ENCODE measurements at places on chromosomes 16 and 17.

DNA sequence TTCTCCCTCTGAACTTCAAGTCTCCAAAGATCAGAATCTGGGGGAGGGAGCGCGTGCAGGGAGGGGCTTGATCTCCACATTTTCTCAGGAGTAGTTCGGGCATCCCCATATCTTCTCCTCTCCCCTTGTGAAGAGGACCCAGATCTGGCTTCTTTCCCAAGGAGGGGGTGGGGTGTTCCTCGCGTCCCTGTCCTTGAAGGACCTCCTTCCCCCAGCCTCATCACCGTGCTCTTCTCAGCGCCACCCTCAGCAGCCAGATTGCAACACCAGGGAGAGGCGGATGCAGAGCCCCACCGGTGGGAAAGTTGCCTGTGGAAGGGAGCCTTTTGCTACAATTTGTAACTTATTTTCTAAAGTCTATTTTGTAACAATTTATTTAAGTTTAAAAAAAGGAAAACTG, 5.7 kb downstream of the PRSS53 start:
- DNase-seq = no peak

DNA sequence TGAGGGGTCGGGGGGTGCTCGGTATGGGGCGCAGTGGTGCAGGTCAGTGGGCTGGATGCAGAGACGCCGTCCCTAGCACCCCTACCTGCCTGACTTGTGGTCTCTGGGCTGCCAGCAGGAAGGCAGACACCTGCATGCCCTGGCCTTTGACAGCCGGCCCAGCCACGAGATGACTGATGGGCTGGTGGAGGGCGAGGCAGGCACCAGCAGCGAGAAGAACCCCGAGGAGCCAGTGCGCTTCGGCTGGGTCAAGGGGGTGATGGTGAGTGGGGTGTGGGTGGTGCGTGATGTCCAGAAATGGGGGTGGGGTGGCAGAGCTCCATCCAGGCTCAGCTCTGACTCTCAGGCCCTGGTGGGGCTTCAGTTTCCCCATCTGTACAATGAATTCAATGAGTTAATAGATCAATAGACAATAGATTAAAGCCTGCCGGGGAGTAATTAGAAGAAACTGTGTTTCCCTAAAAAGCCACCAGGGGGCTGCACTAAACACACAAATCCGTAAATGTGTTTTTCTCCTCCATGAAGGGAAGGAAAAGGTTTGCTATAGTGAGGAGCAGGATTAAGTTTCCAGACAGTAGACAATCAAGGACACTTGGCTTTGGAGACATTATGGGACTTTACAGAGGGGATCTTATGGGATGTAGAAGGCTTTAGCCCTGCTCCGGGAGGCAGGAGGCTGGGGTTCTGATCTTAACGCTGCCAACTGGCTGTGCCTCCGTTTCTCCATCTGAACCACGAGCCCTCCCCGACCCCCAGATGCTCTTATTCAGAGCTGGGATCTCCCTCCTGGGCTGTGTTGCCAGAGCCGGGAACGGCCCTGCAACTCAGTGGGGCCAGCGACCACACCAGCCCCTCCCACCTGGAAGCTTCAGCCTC, 2.2 kb downstream of the SLC12A3 start:
- peak; percentile 46 for DNase-seq

DNA sequence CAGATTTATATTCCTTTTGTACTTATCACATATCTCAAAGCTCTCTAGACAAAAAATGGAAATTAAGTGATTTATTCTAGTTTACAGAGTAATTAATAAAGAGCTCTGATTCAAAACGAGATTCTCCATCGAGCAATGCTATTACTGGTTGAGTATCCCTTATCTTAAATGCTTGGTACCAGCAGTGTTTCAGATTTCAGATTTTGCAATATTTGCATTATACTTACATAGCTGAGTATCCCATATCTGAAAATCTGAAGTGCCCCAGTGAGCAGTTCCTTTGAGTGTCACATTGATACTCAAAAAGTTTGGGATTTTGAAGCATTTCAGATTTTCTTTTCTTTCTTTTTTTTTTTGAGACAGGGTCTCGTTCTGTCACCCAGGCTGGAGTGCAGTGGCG, 57.4 kb upstream of the STAC2 start:
- no peak for DNase-seq

DNA sequence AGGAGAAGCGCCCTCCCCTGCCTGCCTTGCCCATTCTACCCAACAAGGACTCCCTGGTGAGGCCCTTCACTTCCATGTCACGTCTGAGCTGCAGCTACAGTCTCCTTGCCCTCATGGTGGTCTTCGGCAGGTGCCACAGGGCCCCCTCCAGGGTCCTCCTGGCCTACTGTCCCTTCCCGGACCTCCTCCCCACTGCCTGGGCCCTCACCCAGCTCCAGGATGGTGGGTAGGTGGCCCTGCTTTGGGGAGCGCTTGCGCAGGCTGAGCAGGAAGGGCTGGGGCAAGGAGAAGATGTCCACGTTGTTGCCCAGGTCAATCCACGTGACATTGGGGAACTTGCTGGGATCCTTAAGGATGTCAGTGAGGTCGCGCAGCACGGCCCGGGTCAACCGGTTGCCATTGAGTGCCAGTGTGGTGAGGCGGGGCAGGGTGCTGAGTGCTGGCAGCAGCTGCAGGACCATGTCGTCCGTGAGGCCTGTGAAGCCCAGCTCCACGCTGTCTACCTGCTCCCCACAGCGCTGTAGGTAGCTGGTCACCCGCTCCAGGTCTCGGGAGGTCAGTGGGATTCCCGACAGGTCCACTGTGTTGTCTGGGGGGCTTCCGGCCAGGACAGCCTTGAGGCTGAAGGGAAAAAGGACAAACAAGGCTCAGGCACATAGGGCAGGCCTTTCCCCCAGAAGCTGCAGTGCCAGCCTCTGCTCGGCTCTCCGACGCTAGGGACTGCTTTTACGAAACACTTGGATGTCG, 28.3 kb downstream of the TRPV2 start:
- no peak for DNase-seq

DNA sequence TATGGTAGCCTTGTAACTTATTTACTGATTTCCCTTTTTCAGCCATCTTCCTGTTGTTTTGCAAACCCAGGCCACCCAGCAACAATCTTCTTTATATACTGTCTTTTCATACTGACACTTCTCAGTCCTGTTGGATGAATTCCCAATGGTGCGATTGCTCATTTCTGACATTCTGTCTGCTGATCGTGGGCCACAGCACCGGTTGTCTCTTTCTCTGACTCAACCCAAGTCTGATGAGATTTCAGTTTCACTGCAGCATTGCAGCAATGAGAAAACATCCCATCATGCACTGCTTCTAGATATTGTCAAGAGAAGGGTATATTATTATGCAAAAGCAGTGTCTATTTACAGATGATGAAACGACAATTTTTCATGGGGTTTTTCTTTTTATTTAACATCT, 349.2 kb upstream of the HSBP1 start:
- DNase-seq = no peak

DNA sequence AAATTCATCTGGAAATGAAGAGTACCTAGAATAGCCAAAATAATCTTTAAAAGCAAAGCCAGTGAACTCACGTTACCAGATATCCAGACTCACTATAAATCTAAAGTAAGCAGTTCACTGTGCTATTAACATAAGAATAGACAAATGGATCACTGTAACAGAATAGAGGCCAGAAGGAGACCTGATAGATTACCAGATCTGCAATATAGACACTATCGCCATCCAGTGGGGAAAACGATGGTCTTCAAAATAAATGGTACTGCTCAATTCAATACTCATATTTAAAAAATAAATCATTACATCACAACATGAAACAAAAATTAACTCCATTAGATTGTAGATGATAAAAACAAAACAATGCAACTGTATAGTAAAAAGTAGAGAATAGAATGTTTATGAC, 158.6 kb upstream of the CDH8 start:
- no peak for DNase-seq

- DNase-seq = peak; percentile 14
Measured at GRCh38 chr16:82138478-82139285, 31.3 kb downstream of the MPHOSPH6 start.

DNA sequence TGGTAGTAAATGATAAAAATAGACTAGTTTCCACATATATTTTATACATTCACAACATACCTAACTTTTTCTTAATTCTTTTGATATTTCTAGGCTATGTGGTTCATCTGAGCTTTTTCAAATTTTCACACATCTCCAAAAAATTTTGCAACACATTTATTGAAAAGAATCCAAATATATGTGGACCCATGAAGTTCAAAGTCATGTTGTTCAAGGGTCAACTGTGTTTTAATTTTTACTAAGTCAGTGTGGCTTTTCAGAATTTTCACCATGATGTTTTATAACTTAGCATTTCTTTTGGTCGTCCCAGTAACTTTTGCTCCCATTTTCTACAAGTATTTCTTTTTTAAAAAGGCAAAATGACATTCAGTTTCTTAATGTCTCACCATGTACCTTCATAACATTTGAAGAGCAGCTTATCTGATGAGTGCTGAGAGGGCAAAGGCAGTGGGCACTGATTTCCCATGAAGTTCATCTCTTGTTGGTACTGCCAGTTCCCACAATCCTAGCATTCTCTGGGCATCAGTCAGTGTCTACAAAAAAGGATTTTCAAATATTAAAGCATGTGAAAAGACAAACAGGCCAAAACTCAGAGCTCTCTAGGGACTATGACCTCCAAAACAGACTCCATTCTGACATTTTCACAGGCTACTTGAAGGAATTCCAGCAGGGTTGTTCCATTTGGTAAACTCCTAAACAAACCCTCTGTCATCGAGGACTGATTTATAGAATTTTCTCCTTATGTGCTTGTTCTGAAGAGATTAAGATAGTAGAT, 80.3 kb downstream of the MRTFB start:
- DNase-seq = no peak

DNA sequence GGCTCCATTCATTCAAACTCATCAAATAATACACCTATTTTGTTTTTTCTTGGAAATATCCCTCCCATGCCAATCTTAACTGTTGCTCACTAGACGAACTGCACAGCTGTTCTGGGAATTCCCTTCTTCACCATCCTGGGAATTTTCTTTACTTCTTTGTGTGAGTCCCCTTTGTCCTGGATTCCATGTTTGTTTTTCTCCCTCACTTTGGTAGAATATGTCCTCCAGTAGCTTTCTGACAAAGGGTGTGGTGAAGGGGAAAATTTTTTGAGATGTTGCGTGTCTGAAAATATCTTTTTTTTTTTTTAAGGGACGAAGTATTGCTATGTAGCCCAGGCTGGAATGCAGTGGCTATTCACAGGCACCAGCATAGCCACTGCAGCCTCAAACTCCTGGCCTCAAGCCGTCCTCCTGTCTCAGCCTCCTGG, 17.2 kb upstream of the UTP6 start:
- no peak for DNase-seq
